Stimulated activated memory B cell treated with anti-CD40 and anti-IgM and Interleukin-4, amounts not matched to agents 10 μg/mL and 1 μg/mL and 100 μg/mL, for 72 hours (primary cell): ENCODE measurements at places on chromosomes 5 and 9.

DNA sequence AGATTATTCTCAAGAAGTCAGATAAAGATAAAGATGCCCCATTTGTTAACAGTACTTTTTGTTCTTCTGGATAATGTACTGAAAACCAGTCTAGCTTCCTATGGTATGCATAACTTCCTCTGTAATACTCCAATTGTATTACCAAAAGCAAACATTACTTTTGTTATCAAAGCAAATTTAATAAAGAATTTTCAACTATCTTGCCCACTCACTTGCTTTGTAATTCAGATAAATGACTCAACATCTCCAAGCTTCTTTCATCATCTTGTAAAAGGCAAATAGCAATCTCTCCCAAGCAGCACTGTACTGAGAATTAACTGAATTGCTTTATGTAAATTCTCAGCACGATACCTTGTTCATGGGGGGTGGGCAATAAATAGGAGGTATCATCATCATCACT, 98.3 kb downstream of the NFIB start:
- no peak overlapping the region for H3K4me3 ChIP-seq
- no peaks in the 10 kb centered on the region for H3K4me1 ChIP-seq
- no peaks in the 10 kb centered on the region for H3K36me3 ChIP-seq
- ATAC-seq: no peak
- H3K27ac ChIP-seq: no peak overlapping the region

GRCh38 chr9:125825762-125826161, 78.6 kb downstream of the PBX3 start:
- no peak overlapping the region for H3K27ac ChIP-seq
- peaks cover 22% of the 10 kb centered on the region for H3K4me1 ChIP-seq
- ATAC-seq: no peak
- no peak overlapping the region for H3K4me3 ChIP-seq
- no peaks in the 10 kb centered on the region for H3K27me3 ChIP-seq

GRCh38 chr9:19498015-19498414, 89.2 kb downstream of the ACER2 start:
- no peak for ATAC-seq
- peaks cover 12% of the 10 kb centered on the region for H3K4me1 ChIP-seq
- H3K27me3 ChIP-seq: no peaks in the 10 kb centered on the region
- no peak overlapping the region for H3K4me3 ChIP-seq
- H3K27ac ChIP-seq: no peak overlapping the region
- peaks cover 7% of the 10 kb centered on the region for H3K36me3 ChIP-seq

- ATAC-seq: no peak
- H3K4me3 ChIP-seq: no peak overlapping the region
- peaks cover 32% of the 10 kb centered on the region for H3K27me3 ChIP-seq
- no peaks in the 10 kb centered on the region for H3K36me3 ChIP-seq
These were observed 11.3 kb upstream of the SCGB3A1 start for GRCh38 chr5:180602481-180603075.

GRCh38 chr9:73180403-73180802, 28.7 kb downstream of the ANXA1 start:
- no peaks in the 10 kb centered on the region for H3K4me1 ChIP-seq
- no peak for ATAC-seq
- H3K36me3 ChIP-seq: no peaks in the 10 kb centered on the region
- no peaks in the 10 kb centered on the region for H3K27me3 ChIP-seq
- H3K4me3 ChIP-seq: no peak overlapping the region
- H3K27ac ChIP-seq: no peak overlapping the region

GRCh38 chr5:119840175-119840574, 210.8 kb downstream of the FAM170A start:
- no peak overlapping the region for H3K4me3 ChIP-seq
- no peaks in the 10 kb centered on the region for H3K27me3 ChIP-seq
- no peaks in the 10 kb centered on the region for H3K36me3 ChIP-seq
- ATAC-seq: no peak
- no peak overlapping the region for H3K27ac ChIP-seq

DNA sequence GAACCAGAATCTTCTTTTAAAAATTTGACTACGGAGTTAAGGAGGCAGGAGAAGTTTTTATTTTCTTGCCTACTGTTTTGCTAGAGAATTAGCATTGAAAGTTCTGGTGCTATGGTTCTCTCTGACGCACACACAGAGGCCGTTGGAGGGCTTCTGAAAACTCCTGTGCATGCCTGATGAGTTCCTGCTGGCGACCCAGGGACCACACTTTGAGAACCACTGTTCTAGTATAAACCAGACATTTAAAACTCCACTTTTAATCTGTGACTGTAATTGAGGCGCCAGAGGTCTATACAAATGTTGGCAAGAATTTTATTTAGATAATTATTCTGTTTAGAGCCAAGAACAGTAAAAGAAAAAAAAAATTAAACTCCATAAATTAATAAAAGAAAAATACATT, 99.5 kb upstream of the OTULINL start:
- peaks cover 75% of the 10 kb centered on the region for H3K36me3 ChIP-seq
- H3K27me3 ChIP-seq: no peaks in the 10 kb centered on the region
- no peaks in the 10 kb centered on the region for H3K4me1 ChIP-seq
- no peak overlapping the region for H3K4me3 ChIP-seq

GRCh38 chr9:113911850-113912557, 35.9 kb downstream of the ZNF618 start:
- H3K27ac ChIP-seq: no peak overlapping the region
- peaks cover 12% of the 10 kb centered on the region for H3K27me3 ChIP-seq
- H3K4me1 ChIP-seq: no peaks in the 10 kb centered on the region
- H3K4me3 ChIP-seq: no peak overlapping the region
- H3K36me3 ChIP-seq: no peaks in the 10 kb centered on the region

DNA sequence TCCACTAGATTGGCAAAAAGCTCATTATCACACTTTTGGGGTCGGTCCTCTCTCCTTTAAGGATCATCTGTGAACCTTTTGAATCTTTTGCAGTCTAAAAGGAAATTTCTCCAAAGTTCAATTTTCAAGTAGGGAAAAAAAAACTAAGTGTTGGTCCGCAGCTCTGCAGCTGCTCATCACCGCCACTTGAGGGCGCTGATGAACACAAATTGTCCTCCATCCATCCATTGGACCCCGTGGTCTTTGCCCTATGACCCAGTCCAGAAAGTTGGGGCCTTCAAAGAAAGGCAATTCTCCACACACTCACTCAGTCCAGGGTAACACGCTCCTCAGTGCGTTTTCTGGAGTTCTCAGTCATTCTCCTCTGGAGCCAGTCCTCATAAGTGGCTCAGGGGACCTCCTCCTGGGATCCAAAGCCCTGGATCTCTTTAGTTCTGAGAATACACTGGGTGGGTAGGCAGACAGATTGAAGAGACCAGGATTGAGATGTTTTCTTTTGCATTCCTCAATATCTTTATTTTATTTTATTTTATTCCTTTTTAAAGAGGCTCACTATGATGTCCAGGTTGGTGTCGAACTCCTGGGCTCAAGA, 63.6 kb upstream of the SLC28A3 start:
- no peaks in the 10 kb centered on the region for H3K4me1 ChIP-seq
- H3K27ac ChIP-seq: no peak overlapping the region
- no peaks in the 10 kb centered on the region for H3K27me3 ChIP-seq
- no peak for ATAC-seq
- H3K36me3 ChIP-seq: no peaks in the 10 kb centered on the region

DNA sequence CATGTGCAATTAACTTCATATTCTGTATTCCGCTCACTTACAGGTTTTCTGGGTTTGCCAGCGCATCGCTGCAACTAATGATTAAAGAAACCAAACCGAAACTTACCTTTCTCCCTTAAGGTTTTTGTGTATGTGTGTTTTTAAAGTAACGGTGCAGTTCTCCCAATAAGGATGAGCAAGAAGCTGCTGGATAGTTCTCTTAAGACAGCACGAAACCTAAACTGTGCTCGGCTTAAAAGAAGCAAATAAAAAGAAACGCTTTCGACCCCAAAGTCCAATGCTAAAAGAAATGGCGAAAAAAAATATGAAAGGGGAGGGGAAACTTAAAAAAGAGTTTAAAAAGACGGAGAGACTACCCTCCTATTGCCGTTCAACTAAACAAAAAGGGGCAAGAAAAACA, 340 bp downstream of the ELAVL2 start:
- H3K27ac ChIP-seq: no peak overlapping the region
- ATAC-seq: no peak
- no peak overlapping the region for H3K4me3 ChIP-seq

- H3K4me1 ChIP-seq: peaks cover 22% of the 10 kb centered on the region
- no peak overlapping the region for H3K4me3 ChIP-seq
- H3K27me3 ChIP-seq: peaks cover 28% of the 10 kb centered on the region
- H3K27ac ChIP-seq: no peak overlapping the region
These were observed 33.3 kb upstream of the PTGS1 start for GRCh38 chr9:122337556-122337929.

DNA sequence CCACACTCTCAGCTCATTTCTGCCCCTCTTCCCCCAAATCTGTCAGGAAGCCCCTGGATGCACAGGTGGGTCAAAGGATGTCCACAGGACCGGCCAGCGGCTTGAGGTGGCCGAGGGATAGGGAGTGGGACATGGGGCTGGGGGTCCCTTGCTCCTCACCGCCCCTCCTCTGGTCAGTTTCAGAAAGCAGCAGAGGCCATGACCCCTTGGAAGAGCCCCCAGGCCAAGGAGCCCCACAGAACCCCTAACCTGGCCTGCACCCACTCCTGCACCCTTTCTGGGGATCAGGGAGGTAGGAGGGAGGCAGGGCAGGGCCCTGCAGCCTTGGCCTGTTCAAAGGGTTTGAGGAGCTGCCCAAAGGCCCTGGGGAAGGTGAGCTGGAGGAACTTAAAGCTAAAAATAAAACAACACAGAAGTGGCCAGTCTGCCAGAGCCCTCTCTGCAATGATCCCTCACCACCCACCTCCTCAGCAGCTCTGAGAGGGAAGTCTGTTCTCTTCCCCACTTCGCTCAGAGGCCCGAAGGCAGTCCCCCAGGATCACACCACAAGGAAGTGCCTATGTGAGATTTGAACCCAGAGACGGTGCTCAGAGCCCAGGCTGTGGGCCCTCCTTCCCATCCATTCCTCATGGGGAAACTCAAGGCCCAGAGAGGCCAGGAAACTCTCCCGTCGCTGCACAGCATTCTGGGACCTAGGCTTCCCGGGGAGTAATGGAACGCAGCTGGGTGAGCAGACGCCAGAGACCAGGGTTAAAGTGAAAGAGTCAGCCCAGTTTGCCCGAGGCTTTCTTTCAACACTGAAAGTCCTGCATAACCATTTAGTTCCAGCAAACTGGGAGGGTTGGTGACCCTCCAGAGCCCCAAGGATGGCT, 910 bp downstream of the ENG start:
- no peaks in the 10 kb centered on the region for H3K27me3 ChIP-seq
- peak overlapping the region; percentile 86 for H3K27ac ChIP-seq
- peaks cover 18% of the 10 kb centered on the region for H3K36me3 ChIP-seq
- peaks cover 21% of the 10 kb centered on the region for H3K4me1 ChIP-seq
- peak; percentile 21 for ATAC-seq

DNA sequence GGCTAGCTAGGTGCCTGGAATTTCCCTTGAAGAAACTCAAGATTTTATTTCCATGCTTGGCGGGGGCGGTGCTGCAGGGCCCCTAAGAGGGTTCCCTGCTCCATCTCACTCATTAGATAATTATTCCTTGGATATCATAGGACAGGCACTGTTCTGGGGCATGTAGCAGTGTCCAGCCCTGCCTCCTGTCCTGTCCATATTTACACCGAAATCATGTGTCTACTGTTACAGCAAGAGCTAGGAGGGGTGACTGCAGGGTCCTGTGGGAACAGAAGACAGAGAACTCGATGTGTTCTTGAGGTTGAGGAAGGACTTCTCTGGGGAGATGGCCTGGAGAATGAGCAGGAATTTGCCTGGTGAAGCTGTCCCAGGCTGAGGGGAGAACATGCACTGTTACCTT, 96.6 kb downstream of the CYFIP2 start:
- peaks cover 5% of the 10 kb centered on the region for H3K4me1 ChIP-seq
- ATAC-seq: no peak
- H3K36me3 ChIP-seq: peaks cover 86% of the 10 kb centered on the region
- no peaks in the 10 kb centered on the region for H3K27me3 ChIP-seq
- H3K4me3 ChIP-seq: no peak overlapping the region
- H3K27ac ChIP-seq: peak overlapping the region; percentile 54
